SK-N-MC (cell line): ENCODE measurements at places on chromosomes 1 and 21.
A peak's percentile ranks its signal among the peaks of the same experiment; 100 is the strongest.

DNA sequence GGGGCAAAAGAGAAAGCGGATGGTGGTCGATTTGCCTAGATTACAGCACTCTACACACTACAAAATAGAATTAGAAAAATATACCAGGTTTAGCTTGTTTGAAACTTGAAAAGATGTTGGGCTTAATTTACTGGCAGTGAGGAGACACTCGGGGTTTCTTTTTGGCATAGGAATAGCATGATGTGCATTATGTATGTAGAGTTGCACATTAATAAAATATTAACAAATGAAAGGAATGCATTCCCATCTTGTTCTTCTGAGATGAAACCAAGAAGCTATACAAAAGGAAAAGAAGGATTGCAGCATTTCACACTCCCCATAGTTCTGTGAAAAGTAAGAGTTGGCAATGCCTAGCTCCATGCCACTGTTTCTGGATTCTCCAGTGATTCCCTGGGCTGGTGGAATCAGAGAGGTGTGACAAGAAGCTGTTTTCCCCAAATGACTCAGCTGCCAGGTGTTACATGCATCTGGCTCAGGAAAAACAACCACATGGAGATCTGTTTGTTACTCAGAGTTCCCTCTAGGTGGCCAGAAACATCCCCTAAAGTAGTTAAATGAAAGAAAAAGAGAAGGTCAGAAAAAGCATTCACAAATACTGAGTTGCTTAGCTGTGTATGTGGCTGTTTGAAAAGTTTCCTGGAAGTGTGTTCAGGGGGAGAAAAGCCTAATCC lies 115.6 kb downstream of the UCK2 start:
- no peak for DNase-seq

GRCh38 chr1:211566431-211567025 lies 12.4 kb downstream of the SLC30A1 start:
- DNase-seq, result no peak

DNA sequence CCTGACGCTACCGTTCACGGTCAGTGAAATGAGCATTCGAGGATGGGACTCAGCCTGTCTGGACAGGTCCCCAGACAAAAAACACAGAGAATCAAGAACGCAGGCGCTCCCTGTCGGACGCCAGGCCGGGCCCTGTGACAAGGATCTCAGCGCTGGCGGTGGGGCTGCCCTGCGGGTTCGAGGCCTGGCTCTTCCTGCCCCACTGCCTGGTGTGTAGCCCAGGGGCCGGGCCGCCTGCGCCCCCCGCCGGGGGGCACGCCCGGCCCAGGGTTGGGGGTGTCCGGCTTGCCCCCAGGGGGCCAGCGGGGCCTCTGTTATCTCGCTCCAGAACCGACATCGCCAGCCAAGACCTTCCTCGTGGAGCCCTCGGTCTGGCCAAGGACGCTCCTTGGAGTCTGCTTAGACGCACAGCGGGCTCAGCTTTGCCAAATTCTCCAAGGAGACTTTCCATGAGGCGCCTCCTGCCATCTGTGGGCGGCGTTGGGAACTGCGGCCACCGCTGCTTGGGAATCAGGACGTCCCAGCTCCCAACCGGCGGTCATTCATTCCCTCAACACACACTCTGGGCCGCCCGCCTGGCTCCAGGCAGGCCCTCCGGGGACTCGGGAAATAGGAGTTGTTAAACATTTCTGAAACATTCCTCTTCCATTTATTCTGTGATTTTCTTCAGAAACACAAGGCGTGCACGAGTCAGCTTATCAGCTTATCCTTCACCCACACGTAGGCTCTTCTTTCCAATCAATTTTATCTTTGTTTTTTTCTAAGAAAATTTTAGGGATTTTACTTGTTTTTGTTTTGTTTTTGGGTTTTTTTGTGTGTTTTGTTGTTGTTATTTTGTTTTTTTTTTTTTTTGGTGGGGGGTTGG lies 11.3 kb upstream of the RIPK4 start:
- DNase-seq, result peak; percentile 64

DNA sequence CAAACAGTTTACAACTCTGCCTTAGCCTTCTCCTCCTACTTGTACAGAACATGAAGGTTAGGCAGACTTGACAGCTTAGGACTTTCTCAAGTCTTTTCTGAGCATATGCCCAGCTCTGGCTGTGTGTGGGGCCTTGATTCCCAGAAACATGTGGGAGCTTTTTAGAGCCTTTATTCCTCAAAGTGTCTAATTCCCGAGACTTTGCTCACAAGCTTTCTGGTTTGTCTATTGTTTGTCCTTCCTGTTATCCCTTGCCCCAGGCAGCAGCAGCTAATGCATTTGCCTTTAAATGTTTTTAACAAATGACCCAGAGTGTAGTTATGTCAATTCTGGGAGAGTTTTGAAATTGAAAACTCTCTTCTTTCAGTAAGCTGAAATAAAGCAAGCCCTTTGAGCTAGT lies 29.2 kb downstream of the ST7L start:
- no peak for DNase-seq

DNA sequence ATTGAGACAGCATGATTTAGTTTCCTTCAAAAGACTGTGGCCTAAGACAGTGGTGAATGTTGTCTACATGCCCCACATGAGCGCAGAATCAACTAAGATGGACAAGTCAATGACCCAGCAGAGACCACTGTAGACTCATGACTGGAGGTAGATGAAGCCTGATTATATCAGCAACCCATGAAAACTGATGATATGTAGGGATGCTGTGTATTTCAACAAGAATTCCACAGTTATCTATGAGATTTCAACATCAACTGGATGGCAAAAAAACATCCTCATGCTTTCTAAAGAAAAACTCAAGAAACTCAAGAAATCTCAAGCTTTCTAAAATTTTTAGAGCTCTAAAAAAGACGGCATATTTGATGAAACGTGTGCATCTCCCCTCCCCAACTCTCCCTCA lies 413.9 kb upstream of the LYPLAL1 start:
- DNase-seq, result no peak

GRCh38 chr1:173267453-173267945 lies 60.4 kb upstream of the TNFSF4 start:
- no peak for DNase-seq

GRCh38 chr1:160101037-160101716 lies 2.8 kb upstream of the IGSF8 start:
- DNase-seq, result no peak

DNA sequence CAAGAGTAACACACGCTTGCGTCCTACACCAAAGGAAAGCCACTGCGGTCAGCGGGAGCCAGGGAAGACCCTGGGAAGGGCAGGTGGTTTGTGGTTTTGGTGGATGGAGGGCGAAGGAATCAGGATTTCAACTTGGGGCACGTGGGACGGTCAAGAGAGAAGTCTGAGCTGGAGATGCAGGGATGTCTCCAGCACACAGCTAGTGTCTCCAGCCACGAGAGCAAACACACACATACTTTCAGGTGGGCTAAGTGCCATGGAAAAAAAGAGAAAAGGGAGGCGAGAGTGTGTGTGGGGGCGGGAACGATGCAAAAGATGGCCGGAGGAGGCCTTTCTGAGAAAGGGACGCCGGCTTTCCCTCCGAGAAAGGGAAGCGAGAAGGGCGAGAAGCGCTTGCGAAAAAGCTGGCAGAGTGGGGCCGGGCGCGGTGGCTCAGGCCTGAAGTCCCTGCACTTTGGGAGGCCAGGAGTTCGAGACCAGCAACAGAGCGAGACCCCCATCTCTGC lies 1.4 kb upstream of the SRRM1 start:
- no peak for DNase-seq

DNA sequence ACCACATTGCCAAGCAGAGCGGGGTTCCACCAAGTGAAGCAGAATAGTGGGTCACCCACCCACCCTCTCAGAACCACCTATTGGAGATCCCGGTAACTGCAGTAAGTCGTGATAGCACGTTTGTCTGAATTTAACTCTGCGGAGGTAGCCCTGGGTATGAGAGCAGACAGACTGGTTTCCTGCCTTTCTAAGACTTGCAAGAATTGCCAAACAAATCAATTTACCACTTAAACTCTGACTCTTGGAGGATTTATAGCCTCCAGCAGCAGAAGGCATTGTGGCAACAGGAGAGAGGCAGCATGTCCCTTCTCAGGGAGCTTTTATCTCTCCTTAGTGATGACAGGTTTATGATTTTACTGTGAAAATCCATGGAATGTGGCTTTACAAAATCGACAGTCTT lies 287.9 kb upstream of the FMN2 start:
- no peak for DNase-seq

GRCh38 chr1:26693599-26694572 lies 1.9 kb upstream of the ARID1A start:
- no peak for DNase-seq

DNA sequence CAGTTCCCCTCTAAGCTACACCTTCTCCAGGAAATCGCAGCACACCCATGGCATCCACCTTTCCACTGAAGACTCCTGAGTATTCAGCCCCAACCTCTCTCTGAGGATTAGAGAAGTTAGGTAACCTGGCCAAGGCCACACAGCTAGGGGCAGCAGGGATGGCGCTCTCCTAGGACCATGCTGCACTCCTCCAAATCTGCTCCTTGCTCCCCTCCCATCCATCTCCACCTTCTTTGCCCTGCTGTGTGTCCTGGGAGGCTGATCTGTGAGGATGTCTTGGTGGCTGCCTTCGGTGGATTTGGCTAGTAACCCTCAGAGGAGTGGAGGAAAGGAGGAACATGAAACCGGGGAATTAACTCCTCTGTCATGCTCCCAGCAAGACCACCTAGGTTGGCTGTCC lies 20.0 kb upstream of the PROK1 start:
- DNase-seq, result no peak

DNA sequence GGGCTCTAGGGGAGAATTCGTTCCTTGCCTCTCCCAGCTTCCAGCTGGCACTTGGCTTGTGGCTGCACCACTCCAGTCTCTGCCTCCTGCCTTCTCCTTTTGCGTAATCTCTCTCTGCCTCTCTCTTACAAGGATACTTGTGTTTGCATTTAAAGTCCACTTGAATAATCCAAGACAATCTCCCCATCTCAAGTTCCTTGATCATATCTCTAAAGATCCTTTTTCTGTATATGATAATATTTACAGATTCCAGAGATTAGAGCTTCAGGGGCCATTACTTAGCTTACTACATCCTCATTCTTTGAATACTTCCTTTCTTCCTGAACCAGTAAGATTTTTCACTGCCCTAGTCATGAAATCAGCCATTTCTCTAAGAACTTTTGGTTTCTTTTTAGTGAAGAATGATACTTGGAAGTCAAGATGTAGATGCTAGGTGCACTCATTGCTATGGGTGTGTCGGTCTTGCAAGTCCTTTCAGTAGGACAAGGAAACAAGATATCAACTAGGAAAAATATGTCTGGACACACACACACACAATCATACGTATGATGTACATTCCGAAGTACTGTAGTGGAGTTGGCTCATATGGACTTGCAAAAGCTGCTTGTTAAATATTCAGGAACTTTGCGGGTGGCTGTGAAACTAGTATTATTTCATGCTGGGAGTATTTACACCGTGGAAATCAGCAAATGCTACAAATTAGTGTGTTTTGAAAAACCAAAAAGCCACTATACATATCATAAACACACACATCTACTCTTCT lies 20.8 kb upstream of the RLF start:
- no peak for DNase-seq

GRCh38 chr21:41953831-41954653 lies at the start of gene C2CD2:
Gene C2CD2 (minus strand): TSS chr21:41954018. CDS start chr21:41953648, 370 bp downstream.
- no peak for DNase-seq

- no peak for DNase-seq
These were observed 618.5 kb downstream of the PTPRU start for GRCh38 chr1:29854700-29855276.

DNA sequence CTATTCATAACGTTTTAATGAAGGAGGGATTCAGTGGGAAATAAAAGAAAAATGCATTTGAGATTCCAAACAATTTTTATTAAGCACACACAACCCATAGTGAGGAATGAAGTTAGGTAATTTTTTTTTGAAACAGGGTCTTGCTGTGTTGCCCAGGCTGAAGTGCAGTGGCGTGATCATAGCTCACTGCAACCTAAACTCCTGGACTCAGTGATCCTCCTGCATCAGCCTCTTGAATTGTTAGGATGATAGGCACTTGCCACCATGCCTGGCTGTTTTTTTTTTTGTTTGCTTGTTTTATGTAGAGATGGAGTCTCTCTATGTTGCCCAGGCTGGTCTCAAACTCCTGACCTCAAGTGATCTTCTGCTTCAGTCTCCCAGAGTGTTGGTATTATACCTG lies 28.9 kb downstream of the LYPLAL1 start:
- DNase-seq, result no peak

GRCh38 chr1:60697204-60697994 lies 385.0 kb upstream of the NFIA start:
- DNase-seq, result no peak

DNA sequence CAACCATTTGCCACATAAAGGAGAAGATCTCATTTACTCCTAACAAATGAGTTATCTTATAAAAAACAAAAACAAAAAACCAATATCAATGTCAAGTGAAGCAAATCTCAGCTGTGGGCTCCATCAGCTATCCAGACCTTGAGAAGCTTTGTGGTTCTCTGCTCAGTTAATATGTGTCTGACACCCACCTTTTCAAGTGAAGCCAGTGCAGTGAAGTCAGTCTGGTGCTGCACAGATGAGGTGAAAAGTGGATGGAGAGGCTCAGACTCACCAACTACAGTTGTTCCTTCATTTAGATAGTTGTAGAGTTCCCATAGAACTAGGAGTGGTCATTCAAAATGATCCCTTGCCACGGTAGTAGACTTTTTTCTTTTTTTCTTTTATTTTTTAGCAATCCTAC lies 106.8 kb downstream of the NTNG1 start:
- DNase-seq, result no peak

GRCh38 chr1:78045926-78046778 lies at the start of gene GIPC2:
Gene GIPC2 (plus strand): TSS chr1:78045966. CDS start chr1:78046095, 129 bp downstream.
- no peak for DNase-seq

DNA sequence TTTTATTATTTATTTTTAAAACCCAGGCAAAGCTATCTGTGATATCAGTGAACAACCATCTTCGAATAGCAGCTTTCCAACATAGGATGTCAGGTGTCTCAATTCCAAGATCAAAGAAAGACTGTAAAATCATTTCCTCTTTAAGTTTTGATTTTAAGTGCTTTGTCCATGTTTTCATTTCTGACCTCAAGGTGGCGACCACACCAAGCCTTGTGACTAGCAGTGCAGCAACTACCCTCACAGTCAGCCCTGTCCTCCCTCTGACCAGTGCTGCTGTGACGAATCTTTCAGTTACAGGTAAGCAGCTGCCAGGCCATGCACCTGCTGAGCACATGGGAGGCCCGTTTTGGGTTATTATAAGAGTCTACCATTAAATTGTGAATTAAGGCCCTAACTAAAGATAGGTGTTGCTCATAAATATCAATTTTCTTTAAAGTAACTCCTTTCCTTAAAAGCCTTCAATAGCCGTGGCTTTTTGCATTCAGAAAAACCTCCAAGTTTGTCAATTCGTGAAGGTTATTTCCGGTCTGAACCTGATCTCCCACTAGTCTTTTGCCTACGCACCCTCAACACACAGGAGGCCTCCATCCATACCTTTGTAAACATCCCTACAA lies 117.0 kb downstream of the CD247 start:
- no peak for DNase-seq

- no peak for DNase-seq
These were observed 165.5 kb upstream of the TMEM51 start for GRCh38 chr1:14987829-14988603.
